ENCODE measurements at places on chromosomes 2 and 18. TPM values are rescaled to one million over a fixed set of nuclear protein-coding genes. Genes with fewer than 3 reads are reported as not detected.

DNA sequence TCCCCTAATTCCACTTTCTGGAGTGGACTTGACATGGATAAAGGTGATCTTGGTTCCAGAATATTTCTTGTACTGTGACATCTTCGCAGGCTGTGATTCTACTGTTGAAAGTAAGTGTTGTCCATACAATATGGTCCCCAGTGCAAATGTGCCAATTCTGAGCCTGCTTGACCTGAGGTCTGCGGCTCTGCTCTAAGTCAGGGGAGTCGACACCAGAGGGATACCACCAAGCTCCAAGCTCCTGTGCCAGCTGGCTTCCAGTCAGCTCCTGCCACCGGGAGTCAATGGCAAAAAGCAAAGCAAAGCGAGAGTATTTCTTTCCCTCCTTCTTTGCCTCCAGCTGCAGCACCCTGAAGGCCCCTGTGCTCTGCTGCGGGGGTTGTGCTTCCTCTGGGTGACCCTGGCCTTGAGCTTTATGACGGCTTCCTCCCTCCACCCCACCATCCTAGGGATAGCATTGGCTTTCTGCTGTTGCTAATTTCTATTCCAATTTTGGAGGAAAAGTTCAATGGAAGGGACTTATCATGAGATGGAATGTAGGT lies 50.4 kb downstream of the SLC35F5 start:
- DNase-seq = no peak

DNA sequence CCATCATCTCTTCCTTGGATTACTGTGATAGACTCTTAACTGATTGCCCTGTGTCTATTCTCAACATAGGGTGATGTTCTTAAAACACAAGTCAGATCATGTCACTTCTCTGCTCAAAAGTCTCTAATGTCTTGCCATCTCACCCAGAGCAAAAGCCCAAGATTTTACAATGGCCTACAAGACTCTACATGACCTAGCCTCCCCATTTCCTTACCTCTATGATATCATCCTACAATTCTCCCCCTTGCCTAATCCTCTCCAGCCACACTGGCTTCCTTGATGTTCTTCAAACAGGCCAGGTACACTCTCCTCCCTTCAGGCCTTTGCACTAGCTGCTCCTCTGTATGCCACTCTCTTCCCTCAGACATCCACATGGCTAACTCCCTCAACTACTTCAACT lies 55.1 kb downstream of the ROCK1 start:
- no peak for DNase-seq

The EEF1B2 gene
- 598 TPM for total RNA-seq

GRCh38 chr18:79786786-79787526 lies 10.8 kb upstream of the KCNG2 start:
- DNase-seq = no peak

DNA sequence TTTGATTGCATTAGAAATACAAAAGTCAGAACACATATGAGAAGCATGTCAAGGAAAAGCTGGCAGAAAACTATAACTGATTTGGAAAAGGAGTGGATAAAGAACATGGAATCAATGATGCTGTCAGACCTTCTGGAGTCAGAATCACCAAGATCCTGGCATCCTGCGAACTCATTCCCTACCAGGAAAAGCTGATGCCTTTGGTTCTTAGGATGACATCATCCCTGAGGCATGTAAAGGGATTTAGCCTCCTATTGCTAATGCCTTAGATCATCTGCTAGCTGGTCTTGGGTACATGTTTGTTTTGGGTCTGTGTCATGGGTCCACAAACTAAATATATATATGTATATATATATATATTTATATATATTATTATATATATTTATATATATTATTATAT lies 680.7 kb downstream of the EPHA4 start:
- DNase-seq = peak; percentile 79

The ALPP gene
- not detected for total RNA-seq

- DNase-seq = no peak
These were observed 225.7 kb downstream of the TMX3 start for GRCh38 chr18:68489013-68489792.

The CRYGC gene
- total RNA-seq = not detected

DNA sequence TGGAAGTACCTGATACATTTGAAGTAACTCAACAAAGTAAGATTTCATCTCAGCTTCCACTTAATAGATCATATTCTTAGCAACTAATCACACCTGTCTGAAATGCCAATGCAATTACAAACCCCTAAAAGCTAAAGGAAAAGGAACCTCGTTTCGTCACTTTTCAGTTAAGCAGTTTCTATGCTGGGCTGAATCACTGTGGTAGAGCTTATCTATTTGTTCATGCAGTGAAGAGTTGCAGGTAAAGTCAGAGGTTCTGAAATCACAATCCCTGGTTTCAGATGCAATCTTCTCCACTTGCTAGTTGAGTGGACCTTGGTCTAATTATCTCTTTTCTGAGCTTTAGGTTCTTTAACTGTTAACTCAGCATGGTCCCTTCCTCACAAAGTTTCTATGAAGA lies 6.3 kb downstream of the HRH4 start:
- no peak for DNase-seq

DNA sequence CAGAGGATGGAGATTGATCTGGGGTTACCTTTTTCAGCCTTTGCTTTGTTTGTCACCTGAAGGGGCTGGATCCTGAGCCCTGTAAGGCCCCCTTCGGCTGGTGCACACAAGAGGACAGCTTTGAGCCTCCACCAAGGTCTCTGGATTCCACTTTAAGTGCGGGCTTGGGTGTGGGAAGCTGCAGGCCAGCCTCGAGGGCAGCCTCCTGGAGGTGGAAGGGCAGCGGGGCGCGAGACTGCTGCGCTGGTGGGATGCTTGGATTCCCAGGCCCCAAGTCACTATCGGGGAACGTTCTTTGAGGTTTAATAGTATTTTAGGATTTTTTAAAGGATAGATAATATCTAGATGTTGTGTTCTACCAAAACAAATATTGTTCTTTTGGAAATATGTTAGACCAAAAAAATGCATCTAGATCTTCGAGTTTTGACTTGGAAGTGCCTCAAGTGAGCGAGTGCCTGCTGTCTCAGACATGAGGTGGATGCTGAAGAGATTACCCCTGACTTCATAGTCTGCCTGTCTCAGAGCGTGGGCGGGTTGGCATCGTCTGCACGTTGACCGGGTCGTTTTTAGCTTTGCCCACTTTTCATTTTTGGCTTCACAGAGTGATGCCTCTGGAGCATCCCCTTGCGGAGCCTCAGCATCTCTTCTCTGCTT lies 113.8 kb downstream of the AGAP1 start:
- DNase-seq = no peak

DNA sequence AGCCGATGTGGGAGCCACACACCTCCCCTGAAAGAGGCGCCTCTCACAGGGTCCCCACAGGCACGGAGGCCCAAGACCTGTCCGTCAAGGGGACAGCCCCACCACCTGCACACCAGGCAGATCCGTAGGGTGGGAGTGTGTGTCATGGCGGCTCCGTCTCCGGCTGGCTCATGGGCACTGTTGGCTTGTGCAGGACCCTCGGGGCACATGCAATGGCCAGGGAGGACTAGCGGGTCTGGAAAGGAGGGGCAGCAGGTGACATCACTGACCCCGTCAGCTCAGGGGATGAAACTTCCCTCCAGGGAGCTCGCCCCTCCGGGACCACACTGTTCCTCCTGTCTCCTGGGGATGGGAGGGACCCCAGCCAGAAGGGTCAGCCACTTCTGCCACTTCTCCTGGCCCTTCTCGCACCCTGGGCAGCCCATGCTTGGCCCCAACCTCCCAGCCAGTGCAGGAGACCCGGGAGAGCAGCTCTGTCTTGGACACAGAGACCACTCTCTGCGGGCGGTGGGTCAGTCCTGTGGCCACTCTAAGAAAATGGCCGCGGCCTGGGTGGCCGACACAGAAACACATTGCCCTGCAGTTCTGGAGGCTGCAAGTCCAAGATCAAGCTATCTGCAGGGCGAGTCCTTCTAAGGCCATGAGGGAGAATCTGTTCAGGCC lies 75.1 kb upstream of the TWIST2 start:
- no peak for DNase-seq

The KIF5C gene
- 0.38 TPM for total RNA-seq

The ANKRD30BL gene
- total RNA-seq = not detected

DNA sequence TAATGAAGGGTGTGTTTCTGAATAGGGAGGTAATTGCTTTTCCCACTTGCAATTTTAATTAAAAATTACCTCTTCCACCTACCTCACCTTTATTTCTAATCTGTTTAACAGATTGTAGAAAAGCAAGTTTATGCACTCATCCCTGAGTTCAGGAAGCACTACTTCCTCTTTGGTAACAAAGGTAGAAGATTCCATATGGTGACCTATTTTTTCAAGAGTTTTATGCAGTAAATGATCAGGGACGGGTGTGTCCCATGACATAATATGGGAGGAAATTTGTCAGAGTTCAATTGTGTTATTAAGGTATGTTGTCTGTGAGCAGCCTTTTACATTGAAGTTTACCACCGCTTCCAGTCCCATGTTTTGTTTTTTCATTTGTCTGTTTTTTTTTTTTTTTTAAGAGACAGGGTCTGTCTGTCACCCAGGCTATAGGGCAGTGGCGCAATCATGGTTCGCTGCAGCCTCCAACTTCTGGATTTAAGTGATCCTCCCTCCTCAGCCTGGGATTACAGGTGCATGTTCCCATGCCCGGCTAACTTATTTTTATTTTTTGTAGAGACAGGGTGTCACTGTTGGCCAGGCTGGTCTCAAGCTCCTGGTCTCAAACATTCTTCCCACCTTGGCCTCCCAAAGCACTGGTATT lies 68.2 kb downstream of the ASAP2 start:
- no peak for DNase-seq

The ZNF804A gene
- total RNA-seq = 0.12 TPM

GRCh38 chr2:141027221-141027620 lies 1103.6 kb downstream of the LRP1B start:
- DNase-seq = no peak

GRCh38 chr2:11406958-11407381 lies 59.0 kb downstream of the E2F6 start:
- DNase-seq = peak; percentile 96

GRCh38 chr2:37771600-37772088 lies 100.2 kb upstream of the CDC42EP3 start:
- DNase-seq = peak; percentile 79

DNA sequence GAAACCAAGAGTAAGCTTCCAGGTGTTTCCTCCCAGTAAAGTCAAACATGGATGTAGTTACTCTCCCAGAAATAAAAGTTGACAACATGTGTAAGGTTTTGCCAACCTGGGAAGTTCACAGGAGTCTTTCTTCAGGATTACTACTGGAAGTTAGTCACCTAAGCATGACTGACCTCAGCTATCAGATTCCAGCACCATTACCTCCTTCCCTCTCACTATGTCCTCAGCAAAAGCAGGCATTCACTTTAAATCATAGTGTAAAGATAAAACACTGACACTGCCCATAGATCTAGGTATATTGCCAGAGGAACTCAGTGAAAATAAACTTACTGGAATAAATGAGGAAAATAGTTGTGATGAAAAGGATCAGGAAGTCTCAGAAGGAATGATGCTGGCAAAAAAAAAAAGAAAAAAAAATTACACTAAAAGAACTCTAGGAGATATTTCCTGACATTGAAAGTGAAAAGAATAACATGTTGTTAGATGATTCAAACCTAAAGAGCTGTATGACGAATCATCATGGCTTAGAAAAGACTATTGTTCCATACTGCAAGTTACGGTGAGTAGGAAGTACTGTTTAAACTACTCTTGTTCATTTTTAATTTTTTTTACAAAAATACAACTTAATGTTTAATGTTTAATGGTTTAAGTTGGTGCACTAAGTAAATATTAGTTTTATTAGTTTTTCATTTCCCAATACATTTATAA lies 484.5 kb upstream of the ZNF804A start:
- no peak for DNase-seq

The LINC00305 gene
- total RNA-seq = not detected

DNA sequence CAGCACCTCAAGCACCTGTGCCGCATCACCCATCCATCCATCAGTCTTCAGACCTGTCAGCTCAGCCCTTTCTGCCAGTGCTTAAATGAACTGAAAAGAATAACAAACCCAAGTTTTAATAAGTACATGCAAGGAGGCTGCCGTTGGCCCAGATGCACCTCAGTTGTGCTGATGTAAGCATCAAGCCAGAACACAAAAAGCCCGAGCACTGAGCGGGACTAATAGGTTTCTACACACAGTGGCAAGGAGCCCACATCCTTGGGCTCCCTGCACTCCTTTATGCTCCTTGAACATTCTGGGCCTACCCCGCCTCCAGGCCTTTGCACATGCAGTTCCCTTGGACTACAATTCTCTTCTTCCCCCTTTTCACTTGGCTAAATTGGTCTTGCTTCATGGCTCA lies 165.6 kb downstream of the ALK start:
- no peak for DNase-seq

The CRYBA2 gene
- not detected for total RNA-seq

The RGPD3 gene
- total RNA-seq = not detected

- DNase-seq = no peak
These were observed 3.6 kb upstream of the DOK6 start for GRCh38 chr18:69397096-69397495.

DNA sequence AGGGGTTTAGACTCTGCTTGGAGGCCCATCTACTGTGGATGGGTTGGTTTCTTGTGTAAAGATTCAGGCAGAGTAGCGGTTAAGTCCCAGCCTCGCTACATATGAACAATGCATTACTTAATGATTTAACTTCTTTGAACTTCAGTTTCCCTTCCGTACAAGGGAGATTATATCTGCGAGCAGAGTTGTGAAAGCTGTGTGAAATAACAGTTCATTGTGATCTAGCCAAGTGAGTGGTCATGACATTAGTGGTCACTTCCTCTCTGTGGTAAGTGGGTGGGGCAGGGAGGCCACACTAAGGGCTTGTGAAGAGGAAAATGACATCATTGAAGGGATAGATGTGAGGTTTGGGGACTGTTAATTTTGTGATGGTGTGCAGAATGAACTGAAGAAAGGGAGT lies 14.1 kb upstream of the MEX3C start:
- peak; percentile 8 for DNase-seq

DNA sequence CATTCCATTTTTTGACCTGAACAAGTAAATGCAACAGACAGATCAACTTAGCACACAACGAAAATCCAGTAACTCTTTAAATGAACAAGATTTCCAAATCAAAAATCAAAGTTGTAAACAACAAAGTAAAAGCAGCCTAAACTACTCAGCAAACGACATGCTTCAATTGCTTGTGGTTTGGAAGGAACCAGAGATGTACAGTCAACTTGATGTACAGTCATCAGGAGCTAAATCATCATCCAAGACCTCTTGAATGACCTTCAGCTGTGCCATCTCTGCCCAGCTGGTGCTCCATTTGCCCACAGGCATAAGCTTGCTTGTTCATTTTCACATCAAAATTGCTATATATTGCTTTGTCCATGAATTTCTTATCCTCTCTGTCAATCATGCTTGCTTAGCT lies 109.8 kb downstream of the UPP2 start:
- DNase-seq = no peak

DNA sequence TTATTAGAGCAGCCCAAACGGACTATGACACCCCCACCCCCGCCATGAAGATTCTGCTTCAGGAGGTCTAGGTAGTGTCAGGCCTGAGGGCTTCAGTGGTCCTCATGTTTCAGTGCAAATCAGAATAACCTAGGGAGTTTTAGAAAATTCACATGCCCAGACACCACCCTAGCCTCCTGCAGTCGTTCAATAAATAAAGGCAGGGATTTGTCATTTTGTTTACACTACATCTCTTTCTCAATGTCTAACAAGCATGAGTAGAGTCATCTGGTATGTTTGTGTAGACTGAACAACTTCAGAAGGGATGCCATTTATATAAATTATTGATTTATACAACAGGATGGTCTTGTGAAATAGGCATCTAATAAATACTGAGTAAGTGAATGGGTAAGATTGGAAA lies 112.1 kb upstream of the SERPINE2 start:
- peak; percentile 51 for DNase-seq

- no peak for DNase-seq
These were observed 365.5 kb upstream of the SYT4 start for GRCh38 chr18:43642727-43643330.

GRCh38 chr2:165952741-165953211 lies 800 bp downstream of the TTC21B start:
- DNase-seq = peak; percentile 30

- no peak for DNase-seq
These were observed 37.3 kb downstream of the GREB1 start for GRCh38 chr2:11571170-11571569.

Data from HFFc6 (cell line).